LNCaP clone FGC (cell line): ENCODE measurements at places on chromosomes 3 and 15.

- peak; percentile 58 for DNase-seq
Measured at GRCh38 chr3:16060358-16060852, 114.1 kb upstream of the GALNT15 start.

DNA sequence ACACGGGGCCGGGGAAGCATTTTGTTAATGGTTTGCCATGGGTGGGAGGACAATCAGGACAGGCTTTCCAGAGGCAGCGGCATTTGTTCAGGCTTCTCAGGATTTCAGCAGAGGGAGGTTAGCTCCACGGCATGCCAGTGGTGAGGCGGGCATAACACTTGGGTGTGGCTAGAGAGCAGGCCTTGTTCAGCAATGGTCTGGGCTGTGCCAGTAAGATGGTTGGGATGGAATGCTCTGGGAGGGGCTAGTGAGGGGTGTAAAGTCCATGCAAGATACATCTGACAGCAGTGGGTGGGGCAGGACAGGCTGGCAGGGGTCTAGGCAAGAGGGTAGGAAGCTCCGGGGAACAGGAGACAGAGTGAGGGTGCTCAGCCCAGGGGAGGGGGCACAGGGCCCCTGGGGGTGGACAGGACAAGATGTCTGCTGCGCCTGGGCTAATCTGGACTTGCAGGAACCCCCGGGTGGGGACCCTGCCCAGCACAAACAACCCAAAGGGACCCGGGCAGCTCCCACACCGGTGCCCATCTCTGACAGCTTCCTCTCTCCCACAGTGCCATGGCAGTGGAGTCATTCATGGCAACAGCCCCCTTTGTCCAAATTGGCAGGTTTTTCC is 8.4 kb downstream of the TMEM43 start:
- no peak for DNase-seq

- no peak for DNase-seq
Measured at GRCh38 chr15:80694611-80695098, 455 bp upstream of the ABHD17C start.

- DNase-seq, result no peak
Measured at GRCh38 chr3:100777271-100777670, 68.0 kb downstream of the TFG start.

DNA sequence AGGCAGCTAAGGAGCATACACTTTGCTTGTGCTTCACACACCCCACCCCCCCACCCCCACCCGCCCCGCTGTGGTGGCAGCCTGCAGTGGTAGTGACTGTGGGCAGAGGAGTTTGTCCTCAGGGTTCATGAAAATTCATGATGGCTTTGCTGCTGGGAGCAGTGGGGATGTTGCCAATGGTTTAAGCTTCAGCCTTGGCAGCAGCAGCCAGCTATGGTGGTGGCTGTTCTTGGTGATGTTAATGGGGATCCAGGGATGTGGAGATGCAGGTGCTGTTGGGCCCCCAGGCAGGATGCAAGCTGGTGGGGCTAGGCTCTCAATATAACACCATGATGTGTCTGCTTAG is 55.8 kb downstream of the TNFAIP8L3 start:
- DNase-seq, result no peak

DNA sequence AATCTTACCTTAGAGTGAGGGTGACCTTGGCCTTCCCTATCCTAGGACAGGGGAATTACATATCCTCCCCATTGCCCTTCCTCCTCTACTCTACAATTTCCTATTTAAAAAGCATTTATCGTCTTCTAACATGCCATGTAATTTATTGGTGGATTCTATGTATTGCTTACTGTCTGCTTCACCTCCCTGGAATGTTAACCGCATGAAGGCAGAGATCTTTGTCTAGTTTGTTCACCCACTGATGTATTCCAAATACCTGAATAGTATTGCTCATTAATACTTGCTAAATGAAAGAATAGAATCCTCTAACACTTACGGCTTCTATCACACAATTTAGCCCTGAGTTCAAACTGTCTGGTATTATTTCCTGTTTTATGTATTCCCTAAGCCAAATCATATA is 68.6 kb downstream of the PPARG start:
- DNase-seq, result no peak

GRCh38 chr3:10444511-10444910 is 60.9 kb downstream of the ATP2B2 start:
- no peak for DNase-seq

DNA sequence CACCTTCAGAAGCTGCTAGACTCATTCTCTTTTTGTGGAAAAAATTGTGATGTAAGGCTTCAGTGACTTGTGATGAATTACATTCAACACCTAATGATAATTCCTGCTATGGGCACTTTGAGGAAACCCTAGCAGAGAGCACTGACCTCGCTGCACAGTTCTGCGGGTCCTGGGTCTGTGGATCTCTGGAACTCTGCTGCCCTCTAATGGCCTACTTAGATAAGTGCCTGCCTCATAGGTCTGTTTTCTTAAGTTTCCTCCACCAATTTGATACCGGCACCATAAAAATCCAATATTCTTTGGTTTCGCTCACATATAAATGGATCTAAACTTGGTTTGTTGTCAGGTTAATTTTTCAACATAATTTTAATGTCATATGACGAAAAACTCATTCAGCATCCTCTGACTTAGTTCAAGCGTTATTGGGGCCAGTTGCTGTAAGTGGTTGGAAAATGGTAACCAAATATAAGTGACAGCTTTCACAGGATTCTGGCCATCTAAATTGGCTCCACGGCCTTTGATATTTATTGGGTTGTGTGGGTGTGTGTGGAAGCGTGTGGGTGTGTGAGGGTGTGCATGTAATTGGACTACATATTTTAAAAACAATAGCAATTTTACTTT is 10.4 kb downstream of the SLITRK3 start:
- no peak for DNase-seq

- no peak for DNase-seq
Measured at GRCh38 chr15:70932397-70932796, 39.8 kb downstream of the LRRC49 start.

DNA sequence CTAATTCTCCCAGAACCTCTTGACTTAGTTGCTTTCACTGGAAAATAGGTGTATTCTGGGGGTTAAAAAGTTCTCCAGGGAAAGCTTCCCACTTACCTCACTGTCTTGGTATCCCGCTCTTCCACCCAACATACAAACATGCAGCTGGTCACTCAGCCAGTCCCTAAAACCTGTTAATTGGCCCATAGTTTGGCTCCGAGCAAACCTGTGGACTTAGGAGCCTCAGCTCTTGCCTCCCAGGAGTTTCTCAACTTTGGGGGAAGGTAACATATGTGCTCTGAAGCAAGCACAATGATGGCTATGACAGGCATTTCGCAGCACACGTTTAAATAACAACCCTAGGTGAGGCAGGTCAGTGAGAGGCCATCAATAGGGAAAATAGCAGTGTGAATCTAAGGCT is 25.8 kb upstream of the LRRFIP2 start:
- DNase-seq, result no peak

- DNase-seq, result no peak
Measured at GRCh38 chr3:116018646-116019045, 395.3 kb downstream of the GAP43 start.

- DNase-seq, result no peak
Measured at GRCh38 chr15:63876085-63876662, 42.4 kb upstream of the HERC1 start.

- DNase-seq, result no peak
Measured at GRCh38 chr15:55389264-55389607, 18.9 kb downstream of the CCPG1 start.

DNA sequence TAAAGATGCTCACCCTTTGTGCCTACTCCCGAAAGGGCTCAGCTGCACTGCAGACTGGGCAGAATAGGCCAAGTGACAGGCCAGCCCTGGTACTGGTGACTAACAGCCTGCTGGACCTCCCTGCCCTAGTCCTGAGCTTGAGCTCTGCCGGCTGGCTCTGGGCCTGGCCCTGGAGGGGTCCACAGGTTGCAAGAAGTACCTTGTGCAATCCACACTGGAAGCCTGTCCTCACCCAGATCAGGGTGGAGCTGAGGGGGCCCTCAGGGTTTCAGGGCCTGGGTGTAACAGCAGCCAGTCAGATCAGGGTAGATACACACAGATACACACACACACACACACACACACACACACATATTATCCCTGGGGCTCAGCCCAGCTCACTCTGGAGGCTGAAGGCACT is 27.3 kb upstream of the PLA2G4D start:
- no peak for DNase-seq
